ENCODE measurements at places on chromosomes 7 and 10. TPM values are rescaled to one million over a fixed set of nuclear protein-coding genes. Genes with fewer than 3 reads are reported as not detected.

Gene ANKRD30A
- total RNA-seq: not detected

GRCh38 chr7:76278540-76278939 lies 23.9 kb upstream of the HSPB1 start:
- peaks cover 13% of the 10 kb centered on the region for H3K4me1 ChIP-seq
- no peak overlapping the region for H3K27ac ChIP-seq
- H3K4me3 ChIP-seq: no peak overlapping the region
- no peaks in the 10 kb centered on the region for H3K36me3 ChIP-seq

- H3K36me3 ChIP-seq: peaks cover 51% of the 10 kb centered on the region
- H3K4me3 ChIP-seq: peak overlapping the region; percentile 72
- no peak for DNase-seq
- no peaks in the 10 kb centered on the region for H3K27me3 ChIP-seq
- peak overlapping the region; percentile 94 for H3K27ac ChIP-seq
Observed at GRCh38 chr7:150409300-150410030, 30.3 kb downstream of the ZNF775 start.

Gene VDAC2
- 99.0 TPM for total RNA-seq

Gene ACTL6B
- total RNA-seq: not detected

GRCh38 chr10:11274452-11274851 lies 256.8 kb downstream of the CELF2 start:
- H3K36me3 ChIP-seq: peaks cover 97% of the 10 kb centered on the region
- H3K4me3 ChIP-seq: no peak overlapping the region
- no peak for DNase-seq
- H3K27me3 ChIP-seq: no peaks in the 10 kb centered on the region
- peak overlapping the region; percentile 28 for H3K27ac ChIP-seq

Gene UMAD1
- 15.4 TPM for total RNA-seq

DNA sequence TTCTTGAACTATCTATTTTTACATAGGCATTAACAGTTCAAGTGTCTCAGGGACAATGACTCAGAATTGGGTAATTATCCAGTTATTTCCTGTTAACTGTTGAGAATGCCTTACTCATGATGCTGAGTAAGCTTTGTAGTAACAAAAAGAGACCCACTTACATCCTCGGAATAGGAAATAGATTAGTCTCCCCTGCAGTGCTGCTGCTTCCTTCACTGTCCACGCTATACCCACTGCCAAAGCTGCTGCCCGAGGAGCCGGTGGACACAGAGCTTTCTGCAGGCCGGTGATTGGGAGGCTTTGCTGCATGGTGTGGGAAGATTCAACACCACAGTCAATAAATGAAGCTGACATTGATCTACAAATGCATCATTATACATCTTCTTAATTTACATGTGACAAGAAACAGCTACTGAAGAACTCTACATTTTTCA lies 357.1 kb downstream of the PCLO start:
- H3K27ac ChIP-seq: no peak overlapping the region
- H3K4me1 ChIP-seq: no peaks in the 10 kb centered on the region
- no peaks in the 10 kb centered on the region for H3K36me3 ChIP-seq
- H3K4me3 ChIP-seq: no peak overlapping the region

GRCh38 chr10:12353399-12354242 lies 4.3 kb downstream of the CAMK1D start:
- no peaks in the 10 kb centered on the region for H3K27me3 ChIP-seq
- peaks cover 74% of the 10 kb centered on the region for H3K4me1 ChIP-seq
- H3K27ac ChIP-seq: peak overlapping the region; percentile 84
- DNase-seq: no peak
- H3K4me3 ChIP-seq: peak overlapping the region; percentile 52
- H3K36me3 ChIP-seq: peaks cover 24% of the 10 kb centered on the region

- H3K36me3 ChIP-seq: no peaks in the 10 kb centered on the region
- no peak overlapping the region for H3K4me3 ChIP-seq
- H3K4me1 ChIP-seq: no peaks in the 10 kb centered on the region
- DNase-seq: no peak
Observed at GRCh38 chr10:129945064-129945463, 19.0 kb downstream of the EBF3 start.

Gene MYPN
- total RNA-seq: not detected

GRCh38 chr10:29734962-29735627 lies 100.3 kb upstream of the SVIL start:
- H3K27ac ChIP-seq: no peak overlapping the region
- peaks cover 37% of the 10 kb centered on the region for H3K27me3 ChIP-seq
- peaks cover 14% of the 10 kb centered on the region for H3K4me1 ChIP-seq
- H3K4me3 ChIP-seq: peak overlapping the region; percentile 72

GRCh38 chr7:99379043-99379577 lies 4.6 kb downstream of the ARPC1B start:
- H3K4me3 ChIP-seq: peak overlapping the region; percentile 77
- H3K27ac ChIP-seq: peak overlapping the region; percentile 98
- peaks cover 38% of the 10 kb centered on the region for H3K36me3 ChIP-seq
- no peaks in the 10 kb centered on the region for H3K27me3 ChIP-seq

- no peaks in the 10 kb centered on the region for H3K4me1 ChIP-seq
- H3K36me3 ChIP-seq: no peaks in the 10 kb centered on the region
- no peak overlapping the region for H3K27ac ChIP-seq
- no peak overlapping the region for H3K4me3 ChIP-seq
Observed at GRCh38 chr10:80769700-80770160, 232.0 kb downstream of the SH2D4B start.

Gene FAM107B
- total RNA-seq: 263 TPM

GRCh38 chr7:76403780-76404494 lies 5.6 kb downstream of the SSC4D start:
- no peak for DNase-seq
- no peaks in the 10 kb centered on the region for H3K27me3 ChIP-seq
- H3K4me1 ChIP-seq: peaks cover 7% of the 10 kb centered on the region
- H3K4me3 ChIP-seq: peak overlapping the region; percentile 25

Gene SNCG
- total RNA-seq: not detected

- H3K27ac ChIP-seq: no peak overlapping the region
- no peak for DNase-seq
- H3K4me1 ChIP-seq: no peaks in the 10 kb centered on the region
- no peaks in the 10 kb centered on the region for H3K36me3 ChIP-seq
Observed at GRCh38 chr10:105409370-105409769, 768.3 kb downstream of the SORCS3 start.

DNA sequence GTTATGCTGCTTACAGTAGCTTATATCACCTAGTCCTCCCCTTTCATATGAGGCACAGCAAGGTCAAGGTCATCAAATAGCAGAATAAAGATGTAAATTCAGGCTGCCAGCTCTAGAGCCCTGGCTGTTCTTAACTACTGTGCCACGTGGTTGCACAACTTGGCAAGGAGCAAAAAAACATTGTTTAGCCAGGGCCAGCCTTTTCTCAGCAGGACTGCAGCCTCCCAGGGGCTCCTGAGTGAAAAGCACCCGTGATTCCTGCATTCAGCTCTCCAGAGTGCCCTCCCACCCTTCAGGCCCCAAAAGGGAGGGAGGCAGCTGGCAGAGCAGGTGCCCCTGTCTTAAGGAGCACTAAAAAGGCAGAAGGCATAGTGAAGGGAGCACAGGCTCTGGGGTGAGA lies 31.8 kb upstream of the TM9SF3 start:
- H3K4me1 ChIP-seq: no peaks in the 10 kb centered on the region
- H3K4me3 ChIP-seq: no peak overlapping the region
- peaks cover 98% of the 10 kb centered on the region for H3K36me3 ChIP-seq

GRCh38 chr10:125868372-125868975 lies 12.6 kb downstream of the DHX32 start:
- no peak for DNase-seq
- no peak overlapping the region for H3K4me3 ChIP-seq
- peaks cover 17% of the 10 kb centered on the region for H3K36me3 ChIP-seq
- H3K27ac ChIP-seq: no peak overlapping the region

DNA sequence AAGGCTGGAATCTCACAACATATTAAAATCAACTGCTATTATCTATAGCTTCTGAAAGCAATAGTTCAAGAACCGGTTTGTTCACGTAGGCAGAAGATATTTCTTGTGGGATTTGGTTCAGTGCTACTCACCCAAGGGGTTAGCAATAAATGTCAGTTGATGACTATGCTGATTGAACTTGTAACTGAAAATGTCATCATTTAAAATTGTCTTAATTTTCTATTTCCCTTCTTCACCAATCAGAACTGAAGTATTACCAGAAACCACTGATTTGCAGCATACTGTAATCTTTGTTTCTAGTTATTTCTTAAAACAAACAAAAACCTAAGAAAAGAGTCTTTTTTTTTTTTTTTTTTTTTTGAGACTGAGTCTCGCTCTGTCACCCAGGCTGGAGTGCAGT lies 46.1 kb downstream of the CPEB3 start:
- H3K36me3 ChIP-seq: peaks cover 7% of the 10 kb centered on the region
- DNase-seq: no peak
- H3K27ac ChIP-seq: no peak overlapping the region
- no peaks in the 10 kb centered on the region for H3K27me3 ChIP-seq
- H3K4me1 ChIP-seq: peaks cover 22% of the 10 kb centered on the region
- no peak overlapping the region for H3K4me3 ChIP-seq

GRCh38 chr7:105640956-105641810 lies 59.9 kb upstream of the EFCAB10 start:
- peaks cover 81% of the 10 kb centered on the region for H3K36me3 ChIP-seq
- H3K4me1 ChIP-seq: no peaks in the 10 kb centered on the region

GRCh38 chr7:148514236-148514635 lies 76.3 kb upstream of the C7orf33 start:
- DNase-seq: no peak
- no peak overlapping the region for H3K27ac ChIP-seq
- H3K27me3 ChIP-seq: no peaks in the 10 kb centered on the region

GRCh38 chr10:73944356-73945100 lies 33.6 kb downstream of the PLAU start:
- H3K27ac ChIP-seq: no peak overlapping the region
- peaks cover 4% of the 10 kb centered on the region for H3K4me1 ChIP-seq

- H3K27me3 ChIP-seq: no peaks in the 10 kb centered on the region
- H3K36me3 ChIP-seq: peaks cover 3% of the 10 kb centered on the region
- H3K27ac ChIP-seq: no peak overlapping the region
- DNase-seq: no peak
- H3K4me1 ChIP-seq: peaks cover 58% of the 10 kb centered on the region
- no peak overlapping the region for H3K4me3 ChIP-seq
Observed at GRCh38 chr10:132632851-132633684, 95.5 kb downstream of the INPP5A start.

Gene CFAP70
- total RNA-seq: 1.7 TPM

Gene NSMCE4A
- total RNA-seq: 70.3 TPM

DNA sequence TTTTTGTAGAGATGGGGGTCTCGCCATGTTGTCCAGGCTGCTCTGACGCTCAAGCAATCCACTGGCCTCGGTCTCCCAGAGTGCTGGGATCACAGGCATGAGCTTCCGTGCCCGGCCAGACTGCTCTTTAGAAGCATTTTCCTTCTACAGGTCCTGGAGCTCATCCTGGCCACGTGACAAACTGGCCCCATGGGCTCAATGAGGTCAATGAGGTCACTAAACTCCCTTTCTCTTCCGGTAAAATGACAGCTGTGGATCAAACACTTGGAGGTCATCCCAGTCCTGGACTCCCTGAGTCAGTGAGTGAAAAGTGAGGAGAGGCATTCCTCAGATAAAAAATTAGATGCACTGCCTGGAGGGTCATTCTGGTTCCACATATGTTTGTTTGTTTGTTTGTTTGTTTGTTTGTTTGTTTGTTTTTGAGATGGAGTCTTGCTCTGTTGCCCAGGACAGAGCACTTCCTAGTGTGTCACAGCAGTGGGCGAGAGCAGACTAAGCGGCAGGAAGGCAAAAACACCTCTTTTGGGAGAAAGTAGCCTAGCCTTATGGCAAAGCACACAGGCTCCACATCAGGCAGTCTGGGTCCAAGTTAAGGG lies 134.9 kb downstream of the TNS3 start:
- H3K27me3 ChIP-seq: no peaks in the 10 kb centered on the region
- peaks cover 7% of the 10 kb centered on the region for H3K36me3 ChIP-seq
- peaks cover 22% of the 10 kb centered on the region for H3K4me1 ChIP-seq
- no peak overlapping the region for H3K27ac ChIP-seq

- no peaks in the 10 kb centered on the region for H3K36me3 ChIP-seq
- no peak overlapping the region for H3K27ac ChIP-seq
- peaks cover 13% of the 10 kb centered on the region for H3K4me1 ChIP-seq
Observed at GRCh38 chr10:110163841-110164240, 43.6 kb upstream of the MXI1 start.

- H3K27me3 ChIP-seq: peaks cover 3% of the 10 kb centered on the region
- DNase-seq: no peak
Observed at GRCh38 chr10:58480321-58480720, 32.4 kb upstream of the BICC1 start.

DNA sequence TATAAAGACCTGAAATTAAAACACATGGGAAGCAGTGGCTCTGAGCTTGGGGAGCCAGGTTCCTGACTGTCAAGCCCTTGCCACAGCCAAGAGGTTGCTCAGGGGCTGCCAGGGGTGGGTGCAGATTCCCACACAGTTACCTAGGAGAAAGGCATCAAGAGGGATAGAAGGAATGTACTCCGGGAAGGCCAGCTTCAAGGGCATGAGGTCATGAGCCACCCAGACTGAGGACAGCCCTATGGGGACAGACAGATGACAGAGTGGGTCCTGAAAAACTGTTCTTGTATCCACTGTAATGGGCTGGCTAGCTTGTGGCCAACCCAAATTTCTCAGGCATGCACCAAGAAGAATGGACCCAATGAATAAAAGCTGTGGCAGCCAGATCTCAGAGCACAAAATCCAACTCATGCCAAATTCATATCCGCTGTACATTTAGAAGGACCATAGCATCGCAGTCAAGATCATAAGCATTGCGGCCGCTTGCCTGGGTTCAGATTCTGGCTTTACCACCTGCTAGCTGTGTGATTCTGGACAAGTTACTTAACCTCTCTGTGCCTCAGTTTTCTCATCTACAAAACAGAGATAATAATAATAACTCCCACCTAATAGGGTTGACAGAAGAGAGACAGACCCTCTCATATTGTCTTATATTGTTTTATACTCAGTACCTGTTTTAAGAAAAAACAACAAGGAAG lies 44.9 kb upstream of the KCNMA1 start:
- DNase-seq: no peak
- H3K36me3 ChIP-seq: no peaks in the 10 kb centered on the region
- peaks cover 4% of the 10 kb centered on the region for H3K4me1 ChIP-seq
- no peak overlapping the region for H3K27ac ChIP-seq

Gene DYNC1I1
- not detected for total RNA-seq

- H3K4me1 ChIP-seq: peaks cover 9% of the 10 kb centered on the region
- no peaks in the 10 kb centered on the region for H3K36me3 ChIP-seq
- no peak overlapping the region for H3K4me3 ChIP-seq
- no peak overlapping the region for H3K27ac ChIP-seq
Observed at GRCh38 chr10:71635251-71635866, 84.2 kb downstream of the C10orf105 start.

- no peaks in the 10 kb centered on the region for H3K36me3 ChIP-seq
- no peak overlapping the region for H3K4me3 ChIP-seq
- no peaks in the 10 kb centered on the region for H3K4me1 ChIP-seq
- H3K27me3 ChIP-seq: peaks cover 13% of the 10 kb centered on the region
- no peak for DNase-seq
Observed at GRCh38 chr7:128705891-128706333, 33.2 kb upstream of the CALU start.

DNA sequence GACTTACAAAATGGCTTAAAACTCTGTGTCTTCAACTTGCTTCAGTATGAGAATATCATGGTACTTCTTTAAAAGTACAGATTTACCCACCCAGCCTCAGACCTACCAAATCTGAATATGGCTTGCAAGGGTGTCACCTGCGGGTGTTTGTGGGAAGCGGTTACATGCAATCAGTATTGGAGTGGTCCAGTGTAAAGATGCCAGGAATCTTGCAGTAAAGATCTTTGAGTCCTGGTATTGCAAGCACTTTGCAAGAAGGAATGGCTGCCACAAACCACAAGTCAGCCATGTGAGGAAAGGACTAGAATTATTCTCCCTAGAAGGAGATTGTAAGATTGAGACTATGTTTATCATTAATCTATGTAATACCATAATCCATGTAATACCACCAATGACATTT lies 115.1 kb downstream of the PON1 start:
- DNase-seq: no peak
- no peaks in the 10 kb centered on the region for H3K4me1 ChIP-seq
- no peak overlapping the region for H3K4me3 ChIP-seq
- no peaks in the 10 kb centered on the region for H3K36me3 ChIP-seq
- H3K27me3 ChIP-seq: no peaks in the 10 kb centered on the region
- no peak overlapping the region for H3K27ac ChIP-seq

Measured in activated B cell treated with CpG ODN at 0.5 μM for 24 hours (primary cell).